CD4-positive, alpha-beta T cell (primary cell): ENCODE measurements at places on chromosomes 5 and 9. TPM values are rescaled to one million over a fixed set of nuclear protein-coding genes. Genes with fewer than 3 reads are reported as not detected.

The AFF4 gene
- total RNA-seq, result 103 TPM

The SKP2 gene
- total RNA-seq, result 7.2 TPM

The CATSPER3 gene
- 0.56 TPM for total RNA-seq

The MAP1B gene
- total RNA-seq, result 0.06 TPM

The SPAAR gene
- total RNA-seq, result not detected

The MARCOL gene
- not detected for total RNA-seq

The HTR4 gene
- total RNA-seq, result not detected

The MRRF gene
- total RNA-seq, result 18.4 TPM

The GLDC gene
- total RNA-seq, result not detected

The ASTN2 gene
- 2.3 TPM for total RNA-seq

The CARTPT gene
- not detected for total RNA-seq

The IL31RA gene
- not detected for total RNA-seq

DNA sequence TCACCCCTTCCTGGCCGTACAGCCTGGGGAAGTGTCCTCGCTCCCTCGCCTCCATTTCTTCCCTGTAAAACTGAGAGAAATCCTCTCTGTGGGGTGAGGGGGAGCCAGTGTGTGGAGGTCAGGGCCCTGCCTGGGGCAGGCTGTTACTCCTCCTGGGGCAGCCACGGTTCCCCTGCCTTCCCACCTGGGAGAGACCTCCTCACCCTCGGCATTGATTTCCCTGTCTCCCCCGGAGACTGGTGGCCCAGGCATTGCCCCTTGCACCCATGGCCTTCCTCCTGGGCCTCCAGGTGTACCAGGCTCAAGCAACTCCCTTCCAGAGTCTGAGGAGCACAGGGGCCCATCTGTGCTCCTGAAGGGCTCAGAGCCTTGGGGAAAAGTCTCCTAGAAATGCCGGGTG lies 75.6 kb upstream of the RNU6ATAC start:
- H3K36me3 ChIP-seq, result no peaks in the 10 kb centered on the region
- H3K27me3 ChIP-seq, result no peaks in the 10 kb centered on the region
- H3K27ac ChIP-seq, result no peak overlapping the region
- H3K4me3 ChIP-seq, result no peak overlapping the region
- H3K4me1 ChIP-seq, result peaks cover 11% of the 10 kb centered on the region

DNA sequence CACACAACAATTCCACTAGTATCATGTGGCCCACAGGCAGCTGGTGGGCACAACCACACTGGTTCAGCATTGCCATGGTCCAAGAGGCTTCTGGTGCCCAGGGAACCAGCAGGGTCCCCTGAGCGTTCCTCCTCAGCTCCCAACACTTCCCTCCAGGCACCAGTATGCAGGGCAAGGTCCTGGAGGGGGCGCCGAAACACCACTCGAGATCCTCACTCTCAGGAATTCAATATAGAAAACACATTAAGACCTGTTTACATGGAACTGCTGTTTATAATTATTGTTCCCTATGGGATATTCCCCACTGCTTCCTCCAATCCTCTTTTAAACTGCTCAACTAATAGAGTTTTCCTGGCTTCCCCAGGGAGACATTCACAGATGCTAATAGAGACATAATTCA lies 91.9 kb upstream of the GABRP start:
- no peaks in the 10 kb centered on the region for H3K36me3 ChIP-seq
- H3K4me3 ChIP-seq, result no peak overlapping the region
- no peaks in the 10 kb centered on the region for H3K4me1 ChIP-seq
- no peak for DNase-seq
- H3K27me3 ChIP-seq, result peaks cover 25% of the 10 kb centered on the region
- no peak overlapping the region for H3K27ac ChIP-seq

GRCh38 chr9:28206280-28206679 lies 633.0 kb upstream of the C9orf72 start:
- H3K36me3 ChIP-seq, result no peaks in the 10 kb centered on the region
- DNase-seq, result no peak
- H3K27me3 ChIP-seq, result no peaks in the 10 kb centered on the region
- no peaks in the 10 kb centered on the region for H3K4me1 ChIP-seq

- no peak overlapping the region for H3K27ac ChIP-seq
- no peak overlapping the region for H3K4me3 ChIP-seq
- peaks cover 31% of the 10 kb centered on the region for H3K4me1 ChIP-seq
- no peak for DNase-seq
- H3K27me3 ChIP-seq, result no peaks in the 10 kb centered on the region
These were observed 1.4 kb upstream of the SNX18 start for GRCh38 chr5:54516051-54516655.

GRCh38 chr9:124125651-124125977 lies 114.0 kb downstream of the LHX2 start:
- DNase-seq, result no peak
- peaks cover 7% of the 10 kb centered on the region for H3K4me1 ChIP-seq
- peaks cover 2% of the 10 kb centered on the region for H3K27me3 ChIP-seq
- H3K27ac ChIP-seq, result no peak overlapping the region
- H3K4me3 ChIP-seq, result no peak overlapping the region

- H3K4me1 ChIP-seq, result no peaks in the 10 kb centered on the region
- no peak for DNase-seq
- H3K4me3 ChIP-seq, result no peak overlapping the region
- H3K36me3 ChIP-seq, result no peaks in the 10 kb centered on the region
- H3K27ac ChIP-seq, result no peak overlapping the region
These were observed 206.4 kb downstream of the PAPPA start for GRCh38 chr9:116360016-116360415.

DNA sequence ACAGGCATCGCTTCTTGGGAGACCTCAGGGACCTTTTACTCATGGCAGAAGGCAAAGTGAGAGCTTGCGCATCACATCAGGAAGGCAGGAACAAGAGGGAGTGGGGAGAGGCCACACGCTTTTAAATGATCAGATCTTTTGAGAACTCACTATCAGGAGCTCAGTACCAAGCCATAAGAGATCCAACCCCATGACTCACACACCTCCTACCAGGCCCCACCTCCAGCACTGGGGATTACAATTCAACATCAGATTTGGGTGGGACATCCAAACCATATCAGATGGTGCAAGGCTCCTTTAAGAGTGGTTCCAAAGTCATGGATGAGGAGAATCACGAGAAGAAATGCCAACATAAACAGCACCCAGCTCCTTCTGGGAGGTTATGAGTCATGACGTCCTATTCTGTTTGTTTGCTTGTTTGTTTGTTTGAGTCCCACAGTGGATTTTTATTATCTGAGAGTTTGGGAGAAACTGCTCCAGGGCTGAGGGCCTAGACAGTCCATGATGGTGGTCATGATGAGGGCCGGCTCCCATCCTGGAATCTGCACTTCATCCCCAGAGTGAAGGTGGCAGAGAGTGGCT lies 453.5 kb downstream of the GADD45G start:
- H3K27me3 ChIP-seq, result peaks cover 7% of the 10 kb centered on the region
- no peak overlapping the region for H3K4me3 ChIP-seq
- H3K27ac ChIP-seq, result no peak overlapping the region
- no peaks in the 10 kb centered on the region for H3K4me1 ChIP-seq

- no peak overlapping the region for H3K4me3 ChIP-seq
- no peaks in the 10 kb centered on the region for H3K27me3 ChIP-seq
- no peaks in the 10 kb centered on the region for H3K36me3 ChIP-seq
These were observed 448.6 kb downstream of the PLK2 start for GRCh38 chr5:58011301-58011700.

DNA sequence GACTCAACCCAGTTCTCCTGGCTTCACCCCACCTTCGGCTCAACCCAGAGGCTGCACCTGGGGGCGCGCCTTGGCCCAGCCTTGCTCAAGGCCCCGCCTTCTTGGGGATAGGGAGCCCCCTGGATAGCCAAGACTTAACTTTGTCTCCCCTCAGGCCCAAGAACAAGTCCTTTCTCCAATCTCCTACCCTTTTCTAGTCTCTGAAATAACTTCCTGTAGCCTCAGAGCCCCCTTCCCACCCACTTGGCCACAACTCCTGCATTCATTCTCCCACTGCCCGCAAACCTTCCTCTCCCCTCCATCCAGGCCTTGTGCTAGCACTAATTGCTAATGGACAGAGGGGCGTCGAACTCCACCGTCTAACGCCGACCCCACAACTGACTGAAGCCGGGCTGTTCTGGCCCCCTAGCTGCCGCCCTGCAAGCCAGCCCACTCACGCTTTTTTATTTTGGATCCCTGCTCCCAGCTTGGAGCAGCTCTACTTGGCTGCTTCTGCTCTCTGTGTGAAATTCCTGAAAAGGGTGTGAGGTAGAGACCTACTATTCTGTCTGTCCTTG lies 579 bp upstream of the ASTN2 start:
- no peak for DNase-seq
- peaks cover 36% of the 10 kb centered on the region for H3K27me3 ChIP-seq
- H3K4me3 ChIP-seq, result no peak overlapping the region

DNA sequence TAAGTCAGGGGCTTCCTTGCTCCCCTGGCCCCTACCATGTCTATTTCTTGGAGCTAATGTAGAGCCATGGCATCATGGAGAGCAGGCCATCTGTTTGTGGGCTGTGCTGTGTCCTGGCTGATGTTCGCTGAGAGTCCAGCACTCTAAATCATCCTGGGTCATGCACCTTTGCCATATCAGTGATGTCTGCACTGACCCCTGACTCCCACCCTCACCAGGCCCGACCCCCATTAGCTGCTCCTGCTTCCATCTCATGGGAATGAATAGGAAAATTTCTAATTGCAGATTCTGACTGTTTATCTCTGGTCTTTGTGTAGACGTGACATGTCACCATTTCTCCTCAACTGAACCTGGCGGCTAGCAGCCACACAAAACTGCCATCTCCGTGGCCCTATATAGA lies 236.9 kb downstream of the NSG2 start:
- H3K27ac ChIP-seq, result no peak overlapping the region
- H3K27me3 ChIP-seq, result no peaks in the 10 kb centered on the region
- no peak for DNase-seq
- no peak overlapping the region for H3K4me3 ChIP-seq

- no peaks in the 10 kb centered on the region for H3K27me3 ChIP-seq
- H3K27ac ChIP-seq, result no peak overlapping the region
- H3K36me3 ChIP-seq, result no peaks in the 10 kb centered on the region
- no peaks in the 10 kb centered on the region for H3K4me1 ChIP-seq
- H3K4me3 ChIP-seq, result no peak overlapping the region
- DNase-seq, result no peak
These were observed 16.2 kb upstream of the TLE4 start for GRCh38 chr9:79555474-79556089.

- no peaks in the 10 kb centered on the region for H3K36me3 ChIP-seq
- H3K27me3 ChIP-seq, result peaks cover 8% of the 10 kb centered on the region
- H3K4me1 ChIP-seq, result no peaks in the 10 kb centered on the region
- no peak overlapping the region for H3K27ac ChIP-seq
These were observed 61.6 kb downstream of the ANXA1 start for GRCh38 chr9:73213300-73213699.

- no peaks in the 10 kb centered on the region for H3K27me3 ChIP-seq
- DNase-seq, result no peak
- H3K4me3 ChIP-seq, result no peak overlapping the region
- H3K27ac ChIP-seq, result no peak overlapping the region
- no peaks in the 10 kb centered on the region for H3K36me3 ChIP-seq
These were observed 159.9 kb downstream of the CSNK1G3 start for GRCh38 chr5:123671711-123672456.

DNA sequence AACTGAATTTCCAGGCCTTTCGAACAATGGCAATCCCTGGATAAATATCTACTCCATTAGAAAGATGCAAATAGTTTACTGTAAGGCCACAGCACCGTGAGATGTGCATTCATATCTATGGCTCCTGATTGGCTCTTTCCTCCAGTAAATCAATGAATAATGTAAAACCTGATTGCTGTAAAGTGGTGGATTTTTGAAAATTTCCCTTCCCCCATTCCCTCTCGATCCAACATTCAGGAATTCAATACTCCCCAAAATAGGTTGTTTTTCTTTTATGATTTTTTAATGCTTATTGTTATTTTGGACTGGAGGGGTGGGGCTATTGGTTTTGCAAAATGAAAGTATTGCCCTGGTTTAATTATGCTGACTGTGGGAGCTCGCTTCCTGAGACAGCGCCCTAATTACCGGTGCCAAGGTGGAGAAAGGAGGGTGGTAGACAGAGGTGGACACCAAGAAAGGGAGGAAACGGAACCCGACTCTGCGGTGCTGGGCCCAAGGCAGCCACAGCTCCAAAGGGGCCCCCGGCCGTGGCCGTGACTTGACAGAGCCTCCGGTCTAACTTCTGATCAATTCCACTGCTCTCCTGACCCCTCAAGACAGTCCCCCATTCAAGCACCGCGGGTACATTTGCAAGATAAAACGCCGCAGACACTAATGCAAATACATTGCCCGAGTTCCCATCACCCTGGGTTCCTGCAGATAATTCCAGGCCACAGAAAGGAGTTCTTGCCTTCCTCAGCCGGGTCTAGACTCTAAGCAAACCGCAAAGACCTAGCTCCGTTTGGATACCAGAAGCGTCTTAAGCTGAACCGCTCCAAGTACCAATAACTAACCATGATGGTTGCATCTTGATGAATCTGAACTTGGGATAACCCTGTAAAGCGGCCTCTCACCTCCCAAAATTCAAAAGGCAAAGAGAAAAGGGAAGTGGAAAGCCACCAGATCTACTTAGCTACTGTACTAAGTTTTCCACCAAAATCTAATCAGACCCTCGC lies 211.2 kb downstream of the MEF2C start:
- peaks cover 38% of the 10 kb centered on the region for H3K4me1 ChIP-seq
- H3K4me3 ChIP-seq, result no peak overlapping the region
- DNase-seq, result no peak
- H3K36me3 ChIP-seq, result no peaks in the 10 kb centered on the region
- no peak overlapping the region for H3K27ac ChIP-seq

GRCh38 chr5:179370490-179371120 lies 25.3 kb upstream of the ADAMTS2 start:
- H3K27ac ChIP-seq, result no peak overlapping the region
- H3K36me3 ChIP-seq, result no peaks in the 10 kb centered on the region
- H3K4me3 ChIP-seq, result no peak overlapping the region
- H3K4me1 ChIP-seq, result no peaks in the 10 kb centered on the region
- no peak for DNase-seq

GRCh38 chr9:112890106-112891081 lies at the start of gene SLC46A2:
TSS of gene SLC46A2 (minus strand) at chr9:112890876. CDS start at chr9:112890681, 195 bp downstream.
- H3K4me1 ChIP-seq, result no peaks in the 10 kb centered on the region
- peaks cover 48% of the 10 kb centered on the region for H3K27me3 ChIP-seq
- no peak within 1 kb of the TSS for H3K27ac ChIP-seq
- peak within 1 kb of the TSS; percentile 28 for H3K4me3 ChIP-seq

DNA sequence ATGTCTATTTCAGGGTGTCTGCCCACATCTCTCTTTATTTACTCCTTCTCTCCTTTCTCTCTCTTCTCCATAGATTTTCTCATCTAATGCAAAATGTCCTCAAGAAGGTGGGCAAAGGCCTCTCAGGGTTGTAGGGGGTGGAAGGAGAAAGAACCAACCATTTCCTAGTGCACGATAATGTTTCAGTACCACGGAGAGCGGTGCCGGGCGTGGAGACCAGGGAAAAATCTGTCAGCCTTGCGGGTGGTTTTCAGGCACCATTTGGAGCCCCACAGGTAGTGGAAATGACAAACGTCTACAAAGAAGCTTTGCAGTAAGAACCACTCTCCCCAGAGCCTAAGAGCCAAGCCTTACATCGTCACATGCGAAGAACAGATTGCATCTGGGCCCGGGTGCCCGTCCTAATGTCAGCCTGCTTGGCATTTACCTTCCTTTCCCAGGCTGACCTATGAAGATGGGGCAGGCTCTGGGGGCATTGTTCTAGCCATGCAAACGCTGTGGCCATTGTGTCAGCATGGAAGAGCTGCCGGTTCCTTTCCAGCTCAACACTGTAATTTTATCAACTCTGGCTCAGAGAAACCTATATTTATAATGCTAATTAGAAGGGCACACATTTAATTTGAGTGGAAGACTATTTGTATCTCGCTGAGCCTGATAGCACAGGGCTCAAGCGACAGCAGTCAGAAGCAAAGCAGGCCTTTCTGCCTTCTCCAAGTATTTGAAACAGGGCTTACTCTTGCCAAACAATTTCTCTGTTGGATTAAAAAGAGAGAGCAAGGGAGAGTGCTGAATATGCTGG lies 430.1 kb upstream of the WWC1 start:
- H3K4me1 ChIP-seq, result no peaks in the 10 kb centered on the region
- no peak overlapping the region for H3K4me3 ChIP-seq
- H3K36me3 ChIP-seq, result no peaks in the 10 kb centered on the region
- H3K27ac ChIP-seq, result no peak overlapping the region
- DNase-seq, result no peak
- H3K27me3 ChIP-seq, result no peaks in the 10 kb centered on the region
